Hippocampal formation (tissue), 2 donors: ENCODE measurements at places on chromosomes 6 and 20.

DNA sequence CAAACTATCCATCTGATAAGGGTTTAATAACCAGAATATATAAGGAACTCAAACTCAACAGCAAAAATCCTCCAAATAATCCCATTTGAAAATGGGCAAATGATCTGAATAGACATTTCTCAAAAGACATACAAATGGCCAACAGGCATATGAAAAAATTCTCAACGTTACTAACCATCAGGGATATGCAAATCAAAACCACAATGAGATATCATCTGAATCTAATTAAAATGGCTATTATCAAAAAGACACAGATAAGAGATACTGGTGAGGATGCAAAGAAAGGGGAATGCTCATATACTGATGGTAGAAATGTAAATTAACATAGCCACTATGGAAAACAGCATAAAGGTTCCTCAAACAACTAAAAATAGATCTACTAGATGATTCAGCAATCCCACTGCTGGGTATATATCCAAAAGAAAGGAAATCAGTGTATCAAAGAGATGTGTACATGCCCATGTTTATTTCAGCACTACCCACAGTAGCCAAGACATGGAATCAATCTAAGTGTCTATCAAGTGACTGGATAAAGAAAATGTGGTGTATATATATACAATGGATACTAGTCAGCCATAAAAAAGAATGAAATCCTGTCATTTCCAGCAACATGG, 6.1 kb upstream of the BRD2 start:
- no peak for DNase-seq

DNA sequence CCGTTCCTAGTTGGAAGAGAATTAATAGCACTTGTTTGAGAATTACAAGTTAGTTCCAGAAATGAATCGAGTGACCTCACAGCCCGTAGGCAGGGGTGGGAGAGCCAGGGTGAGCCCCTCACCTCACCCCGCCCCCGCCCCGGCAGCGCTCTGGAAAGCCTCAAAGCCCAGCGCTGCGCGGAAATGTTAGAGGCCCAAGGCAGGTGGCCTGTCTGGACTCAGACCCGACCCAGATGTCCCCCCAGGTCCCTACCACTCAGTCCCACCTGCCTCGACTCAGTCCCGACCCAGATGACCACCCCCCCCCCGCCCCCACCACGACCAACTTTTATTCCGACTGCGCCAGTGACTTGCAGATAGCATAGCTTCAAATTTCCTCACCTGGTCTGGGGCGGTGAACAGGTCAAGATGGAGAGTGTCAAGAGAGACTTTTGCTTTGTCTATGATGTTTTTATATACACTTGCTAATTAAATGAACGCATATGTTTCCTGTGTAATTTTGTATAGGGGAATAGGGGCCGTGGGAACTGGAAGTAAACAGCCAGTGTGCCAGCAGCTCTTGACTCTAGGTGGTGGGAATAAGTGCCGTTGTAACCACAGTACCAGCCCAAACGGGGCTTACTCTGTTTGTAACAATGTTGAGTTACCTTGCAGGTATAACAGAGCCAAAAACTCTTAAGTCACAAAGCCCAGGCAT, 1.2 kb upstream of the PXDC1 start:
- no peak for DNase-seq

- no peak for DNase-seq
These were observed 4.7 kb downstream of the GTSF1L start for GRCh38 chr20:43722153-43722505.

DNA sequence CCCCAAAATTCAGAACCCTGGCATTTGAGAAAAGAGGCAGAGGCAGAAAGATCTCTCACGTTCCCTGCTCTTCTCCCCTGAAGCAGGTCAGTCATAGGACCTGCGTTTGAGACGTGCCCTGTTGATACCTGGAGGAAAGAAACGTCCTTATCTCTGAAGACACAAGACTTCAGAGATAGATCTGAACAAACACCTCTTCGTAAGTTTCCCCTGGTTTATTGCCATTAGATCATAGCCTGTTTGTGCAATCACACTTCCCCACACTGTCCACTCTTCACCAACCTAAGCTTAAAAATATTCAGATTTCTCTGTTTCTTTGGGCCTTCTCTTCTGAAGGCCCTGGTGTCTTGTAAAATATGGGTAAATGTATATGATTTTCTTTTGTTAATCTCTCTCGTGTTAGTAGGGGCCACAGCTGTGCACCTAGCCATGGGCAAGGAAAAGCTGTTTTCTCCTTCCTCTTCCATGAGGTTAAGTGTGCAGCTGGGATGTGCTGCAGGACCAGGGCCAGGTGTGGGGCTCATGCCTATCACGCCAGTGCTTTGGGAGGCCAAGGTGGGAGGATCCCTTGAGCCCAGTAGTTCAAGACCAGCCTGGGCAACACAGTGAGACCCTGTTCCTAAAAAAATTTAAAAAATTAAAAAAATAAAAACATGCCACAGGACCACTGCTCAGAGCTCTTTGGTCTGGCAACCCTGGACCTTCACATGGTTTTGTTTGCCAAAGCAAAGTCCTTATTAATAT, 4.7 kb upstream of the SLC22A2 start:
- DNase-seq, result no peak

GRCh38 chr6:115935361-115935760, 125.3 kb downstream of the FRK start:
- no peak for DNase-seq

DNA sequence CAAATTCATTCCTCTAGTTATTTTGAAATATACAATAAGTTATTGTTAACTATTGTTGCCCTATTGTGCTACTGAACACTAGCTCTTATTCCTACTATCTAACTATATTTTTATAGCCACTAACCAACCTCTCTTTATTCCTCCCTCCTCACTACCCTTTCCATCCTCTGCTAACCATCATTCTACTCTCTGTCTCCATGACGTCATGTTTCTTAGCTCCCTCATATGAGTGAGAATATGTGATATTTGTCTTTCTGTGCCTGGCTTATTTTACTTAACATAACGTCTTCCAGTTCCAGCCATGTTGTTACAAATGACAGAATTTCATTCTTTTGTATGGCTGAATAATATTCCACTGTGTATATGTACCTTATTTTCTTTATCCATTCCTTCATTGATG, 95.3 kb downstream of the ATXN1 start:
- no peak for DNase-seq

DNA sequence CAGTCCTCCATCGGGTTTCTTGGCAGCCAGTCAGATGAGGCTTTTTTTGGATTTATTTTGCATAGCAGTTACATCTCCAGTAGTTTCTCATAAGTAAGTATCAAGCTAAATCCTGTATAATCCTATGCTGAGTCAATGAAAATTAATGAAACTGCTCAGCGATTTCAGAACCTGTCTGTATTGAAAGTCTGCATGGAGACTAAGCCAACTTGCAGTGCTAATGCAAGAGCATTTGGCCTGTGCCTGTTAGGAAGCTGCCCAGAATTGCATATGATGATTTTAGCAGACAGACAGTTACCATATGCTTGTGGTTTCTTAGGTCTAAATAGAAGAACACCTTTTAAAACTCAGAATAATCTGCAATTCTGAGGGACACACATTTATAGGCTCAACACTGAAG, 25.2 kb upstream of the LRRN4 start:
- no peak for DNase-seq

DNA sequence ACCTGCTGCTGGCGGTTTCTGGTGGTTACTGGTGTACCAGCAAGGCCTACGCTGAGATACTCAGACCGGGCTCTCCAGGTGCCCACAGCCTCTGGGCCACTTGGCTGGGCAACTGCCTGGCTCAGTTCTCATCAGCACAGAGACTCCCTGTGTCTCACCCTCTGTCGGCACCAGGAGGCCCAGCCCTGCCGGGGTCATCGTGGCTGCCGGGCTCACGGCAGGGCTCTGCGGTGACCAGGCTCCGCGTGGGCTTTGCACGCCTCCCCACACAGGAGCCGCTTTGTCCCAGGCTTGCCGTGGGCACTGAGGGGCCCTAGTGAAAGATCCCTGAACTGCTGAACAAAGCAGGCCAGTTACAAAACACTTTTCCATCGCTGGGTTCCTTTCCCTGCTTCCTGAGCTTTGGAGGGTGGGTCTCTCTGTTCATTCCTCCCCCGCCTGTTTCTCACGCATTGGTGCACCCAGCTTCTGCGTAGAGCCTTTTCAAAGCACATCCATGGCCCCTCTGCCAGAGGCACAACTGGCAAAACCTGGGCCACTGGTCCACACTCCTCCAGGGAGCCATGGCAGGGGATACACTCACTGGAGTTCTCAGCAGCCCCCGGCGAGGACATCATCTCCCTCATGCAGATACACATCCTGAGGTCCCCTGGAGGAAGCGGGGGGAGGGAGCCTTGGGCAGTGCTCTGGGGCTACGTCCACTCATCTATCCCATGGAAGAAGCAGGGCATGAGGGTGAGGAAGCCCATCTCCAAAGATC, 117.0 kb downstream of the NFATC2 start:
- DNase-seq, result no peak

GRCh38 chr6:129314575-129314974, 395.4 kb downstream of the ARHGAP18 start:
- DNase-seq, result no peak

- DNase-seq, result no peak
These were observed 661 bp upstream of the PPP1R14C start for GRCh38 chr6:150142097-150142669.

DNA sequence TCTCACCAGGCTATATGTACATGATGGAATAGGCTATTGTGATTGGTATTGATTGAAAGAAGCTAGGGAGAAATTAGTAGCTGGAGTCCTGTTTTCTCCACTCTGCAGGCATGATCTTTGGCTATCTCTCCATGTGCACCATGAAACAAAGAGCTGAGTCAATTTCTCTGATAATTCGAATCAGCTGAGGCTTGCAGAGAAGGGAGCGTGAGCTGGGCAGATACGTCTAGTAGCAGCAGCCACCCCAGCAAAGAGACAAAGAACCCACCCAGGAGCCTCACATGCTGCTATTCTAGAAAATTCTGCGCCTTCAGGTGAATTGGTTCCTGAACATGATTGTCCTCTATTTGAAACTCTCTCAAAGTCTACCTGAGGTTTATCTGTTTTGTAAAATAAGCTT, 6.9 kb upstream of the SGK1 start:
- no peak for DNase-seq

- no peak for DNase-seq
These were observed 225.7 kb downstream of the SAMD5 start for GRCh38 chr6:147734151-147734550.

GRCh38 chr20:4283016-4283415, 267.7 kb upstream of the RNF24 start:
- DNase-seq, result no peak

GRCh38 chr6:164247106-164247505, 832.6 kb downstream of the QKI start:
- DNase-seq, result peak; percentile 54

- no peak for DNase-seq
These were observed 231.6 kb downstream of the ARHGAP18 start for GRCh38 chr6:129478379-129478778.

DNA sequence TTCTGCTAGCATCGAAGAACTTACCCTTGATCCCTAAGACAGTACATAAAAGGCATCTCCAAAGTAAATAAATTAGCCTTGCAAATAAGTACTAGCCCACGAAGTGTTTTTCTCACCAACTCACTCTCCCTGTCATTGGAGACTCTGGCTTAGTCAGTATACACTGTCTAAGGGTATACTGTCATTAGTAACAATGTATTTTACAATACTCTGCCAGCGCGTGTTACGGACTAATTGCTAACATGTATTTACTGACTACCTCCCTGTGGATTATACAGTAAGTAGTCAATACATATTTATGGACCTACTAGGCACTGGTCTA, 72.1 kb downstream of the NFATC2 start:
- DNase-seq, result no peak

GRCh38 chr6:10690651-10691445, 3.6 kb downstream of the C6orf52 start:
- no peak for DNase-seq

DNA sequence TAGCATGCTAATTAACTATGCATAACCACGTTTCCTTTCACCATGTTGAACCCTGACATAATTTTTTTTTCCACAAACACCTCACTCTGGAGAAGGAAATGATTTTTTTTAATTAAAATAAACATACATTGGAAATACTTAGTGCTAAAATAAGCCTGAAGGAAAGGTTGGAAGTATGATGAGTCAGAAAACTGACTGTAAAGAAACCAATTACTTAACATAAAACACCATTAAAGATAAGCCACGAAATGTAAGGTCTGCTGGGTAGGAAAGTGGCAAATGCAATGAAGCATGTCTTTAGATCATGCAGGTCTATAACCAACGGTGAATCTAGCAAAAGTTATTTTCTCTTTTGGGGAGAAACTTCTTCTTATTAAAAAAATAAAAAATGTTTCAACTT, 47.5 kb downstream of the OPRM1 start:
- DNase-seq, result no peak

GRCh38 chr20:33181482-33182093, 13.6 kb downstream of the BPIFA2 start:
- no peak for DNase-seq

- DNase-seq, result no peak
These were observed 34.5 kb upstream of the TSHZ2 start for GRCh38 chr20:52937591-52938100.

- no peak for DNase-seq
These were observed 217.1 kb upstream of the MARCKS start for GRCh38 chr6:113640051-113640450.

DNA sequence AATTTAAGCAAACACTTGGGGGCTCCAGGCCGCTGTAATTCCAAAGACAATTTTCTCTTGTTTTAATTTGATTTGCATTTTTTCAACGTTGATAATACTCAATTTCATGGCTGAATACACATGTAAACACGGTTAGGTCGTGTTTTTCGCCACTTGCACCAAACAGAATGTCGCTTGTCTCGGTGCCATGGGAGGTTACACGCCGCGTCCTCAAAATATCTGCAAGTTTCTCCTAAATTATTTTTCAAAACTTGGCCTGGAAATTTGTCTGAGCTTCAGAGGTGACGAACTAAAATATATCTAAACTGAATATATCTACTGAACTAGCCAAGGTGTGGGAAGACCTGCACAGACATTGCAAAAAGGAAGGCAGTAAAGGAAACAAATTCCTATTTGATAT, 15.0 kb downstream of the FOXA2 start:
- DNase-seq, result no peak

DNA sequence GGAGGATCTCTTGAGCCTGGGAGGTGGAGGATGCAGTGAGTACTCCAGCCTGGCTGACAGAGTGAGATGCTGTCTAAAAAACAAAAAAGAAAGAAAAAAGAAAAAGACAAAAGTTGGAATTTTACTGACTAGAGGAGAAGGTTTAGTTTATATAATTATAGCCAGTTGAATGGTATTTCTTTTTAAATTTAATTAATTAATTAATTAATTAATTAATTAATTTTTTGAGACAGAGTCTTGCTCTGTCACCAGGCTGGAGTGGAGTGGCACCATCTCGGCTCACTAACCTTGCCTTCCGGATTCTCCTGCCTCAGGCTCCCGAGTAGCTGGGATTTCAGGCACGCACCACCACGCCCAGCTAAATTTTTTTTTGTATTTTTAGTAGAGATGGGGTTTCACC, 8.7 kb downstream of the DNAH8 start:
- no peak for DNase-seq

GRCh38 chr6:26056583-26057350, 30.5 kb upstream of the HFE start:
- DNase-seq, result peak; percentile 47
